ENCODE measurements at places on chromosomes 7 and 10.

DNA sequence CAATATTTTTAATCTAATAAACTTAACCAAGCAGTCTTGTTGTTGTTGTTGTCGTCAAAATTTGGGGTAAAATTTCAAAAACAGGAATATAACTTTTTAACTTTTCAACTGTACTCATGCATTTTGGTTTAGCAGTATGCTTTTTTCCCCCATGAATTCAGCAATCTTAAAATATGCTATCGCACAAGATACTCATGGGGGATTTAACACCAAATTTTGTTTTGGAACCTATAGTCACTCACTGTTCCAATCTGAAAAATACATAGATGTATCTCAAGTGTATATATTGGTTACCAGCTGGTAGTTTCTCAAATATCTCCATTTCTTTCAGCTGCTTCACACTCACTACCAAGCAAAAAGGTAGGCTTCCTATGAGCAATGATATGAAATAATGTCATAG, 91.4 kb upstream of the PIK3CG start:
- no peak for DNase-seq

DNA sequence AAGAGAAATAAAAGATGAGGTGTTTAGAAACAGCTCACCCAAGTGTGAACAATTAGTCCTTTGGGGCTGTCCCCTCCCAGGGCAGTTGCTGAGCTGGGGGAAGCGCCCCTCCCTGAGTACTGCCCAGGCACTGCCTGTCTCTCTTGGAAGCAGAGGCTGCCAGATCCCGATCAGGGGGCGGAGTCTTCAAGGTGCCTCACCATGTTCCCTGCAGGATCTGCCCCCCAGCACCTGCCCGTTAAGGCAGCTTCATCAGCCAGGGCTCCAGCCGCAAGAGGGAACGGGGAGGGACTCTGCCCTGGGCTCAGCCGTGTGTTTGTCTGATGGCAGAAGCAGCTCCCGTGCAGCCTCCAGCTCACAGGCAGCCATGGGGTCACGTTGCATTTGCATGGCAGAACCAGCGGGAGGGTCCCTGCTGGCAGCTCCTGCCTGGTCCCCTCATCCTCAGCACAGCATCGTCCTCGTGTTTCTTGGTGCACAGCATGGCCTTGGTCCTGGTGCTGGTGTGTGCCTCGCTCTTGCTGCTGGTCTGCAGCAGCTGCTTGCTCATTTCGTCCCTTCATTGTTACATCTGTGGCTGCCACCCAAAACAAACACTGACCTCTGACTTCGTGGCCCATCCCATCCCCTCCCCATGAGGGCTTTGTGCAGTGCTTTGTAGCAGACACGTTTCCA, 10.7 kb upstream of the DPYSL4 start:
- no peak for DNase-seq

DNA sequence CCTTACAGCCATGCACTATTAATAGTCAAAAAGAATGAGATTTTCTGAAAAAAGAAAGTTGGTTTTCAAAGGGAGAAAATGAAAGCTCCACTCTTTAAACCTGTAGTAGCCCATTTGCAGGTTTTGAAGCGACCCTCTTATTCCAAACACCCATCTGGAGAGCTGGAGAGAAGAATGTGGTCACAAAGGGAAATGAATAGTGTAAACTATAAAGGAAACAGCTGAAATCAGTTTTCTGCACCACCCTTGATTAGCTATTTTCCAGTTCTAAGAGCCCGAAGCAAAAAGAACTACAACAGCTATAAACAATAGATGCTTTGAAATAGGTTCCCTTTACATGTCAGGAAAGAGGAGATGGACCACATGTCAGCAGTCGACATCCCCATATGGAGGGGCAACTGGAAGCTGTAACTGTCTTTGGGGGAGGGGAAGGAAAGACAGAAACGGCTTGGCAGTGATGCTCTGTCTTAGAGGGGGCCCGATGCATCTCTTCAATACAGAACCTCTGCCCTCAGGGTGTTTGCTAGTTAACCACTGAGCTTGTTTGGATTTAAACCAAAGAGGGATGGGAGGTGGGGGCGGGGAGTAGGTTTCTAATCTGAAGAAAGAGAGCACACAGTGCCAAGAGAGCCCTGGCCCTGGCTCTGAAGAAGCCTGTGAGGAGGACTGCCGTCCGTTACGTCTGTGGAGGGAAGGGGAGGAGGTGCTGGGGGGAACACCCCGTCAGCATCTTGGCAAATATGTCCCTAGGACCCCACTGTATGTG, 55.3 kb downstream of the CPVL start:
- no peak for DNase-seq

- DNase-seq, result no peak
These were observed 1.8 kb downstream of the CAMK2B start for GRCh38 chr7:44323381-44324203.

GRCh38 chr7:52917982-52918578, 117.4 kb upstream of the POM121L12 start:
- DNase-seq, result no peak

DNA sequence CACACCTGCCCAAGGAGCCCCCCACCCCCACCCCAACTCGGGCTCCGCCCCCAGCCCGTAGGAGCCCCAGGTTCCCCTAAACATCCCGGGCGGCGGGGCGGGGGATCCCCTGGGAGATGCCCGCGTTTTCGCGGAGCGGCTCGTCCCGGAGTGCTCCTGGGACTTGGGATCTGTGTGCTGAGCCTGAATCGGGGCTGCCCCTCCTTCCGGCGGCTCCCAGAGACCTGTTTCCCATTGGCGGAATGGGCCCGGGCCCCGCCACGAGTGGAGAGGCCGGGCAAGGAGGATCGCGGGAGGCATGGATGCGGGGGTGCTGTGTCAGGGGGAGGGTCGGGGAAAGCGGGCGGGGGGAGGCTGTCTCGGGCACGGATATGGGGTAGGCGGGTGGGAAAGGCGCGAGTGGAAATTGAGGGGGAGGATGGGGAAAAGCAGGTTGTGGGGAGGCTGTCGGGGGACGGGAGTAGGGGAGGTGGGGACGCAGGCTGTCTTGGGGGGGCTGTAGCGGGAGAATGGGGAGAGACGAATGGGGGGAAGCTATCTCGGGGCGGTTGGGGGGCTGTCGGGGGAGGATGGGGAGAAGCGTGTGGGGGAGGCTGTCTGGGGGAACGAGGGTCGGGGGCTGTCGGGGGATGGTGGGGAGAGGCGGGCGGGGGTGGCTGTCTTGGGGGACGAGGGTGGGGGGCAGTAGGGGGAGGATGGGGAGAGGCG, 572 bp upstream of the BHLHA15 start:
- DNase-seq, result no peak

DNA sequence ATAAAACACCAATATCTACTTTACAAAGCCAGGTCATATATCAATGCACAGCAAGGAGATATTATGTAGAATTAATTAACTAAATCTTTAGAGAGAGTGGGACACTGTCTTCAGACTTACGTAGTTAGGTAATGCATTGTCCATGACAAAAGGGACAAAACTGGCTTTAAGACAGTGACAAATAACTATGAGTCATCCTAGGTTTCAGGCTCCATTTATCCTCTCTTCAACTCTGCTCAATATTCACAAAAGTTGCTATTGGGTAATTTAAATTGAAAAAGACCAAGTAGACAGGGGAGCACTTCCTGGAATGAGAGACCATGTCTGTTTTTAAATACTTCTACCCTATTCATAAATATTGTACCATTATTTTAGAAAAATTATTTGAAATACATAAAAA, 464.5 kb downstream of the ARL4A start:
- DNase-seq, result no peak

- no peak for DNase-seq
These were observed 122.0 kb upstream of the TCERG1L start for GRCh38 chr10:131433568-131433967.

Data from astrocyte of the cerebellum (primary cell).